SHP77 treated with DMSO at 0.1 percent for 48 hours (cell line): ENCODE measurements at places on chromosomes 2 and 18.
A peak's percentile ranks its signal among the peaks of the same experiment; 100 is the strongest.

GRCh38 chr2:101081375-101081907, 69.7 kb downstream of the TBC1D8 start:
- no peak for DNase-seq

GRCh38 chr2:72118386-72118785, 29.3 kb downstream of the CYP26B1 start:
- DNase-seq: no peak

GRCh38 chr18:34913837-34914661, 127.2 kb upstream of the MAPRE2 start:
- DNase-seq: no peak

- no peak for DNase-seq
Observed at GRCh38 chr2:64277101-64277849, 133.1 kb upstream of the PELI1 start.

GRCh38 chr2:192960945-192961344, 766.2 kb upstream of the TMEFF2 start:
- no peak for DNase-seq

GRCh38 chr2:31188131-31188530, 29.2 kb downstream of the CAPN14 start:
- no peak for DNase-seq

GRCh38 chr2:11411768-11412448, 54.1 kb downstream of the E2F6 start:
- peak; percentile 62 for DNase-seq

- no peak for DNase-seq
Observed at GRCh38 chr2:231306791-231307393, 88.6 kb upstream of the B3GNT7 start.

DNA sequence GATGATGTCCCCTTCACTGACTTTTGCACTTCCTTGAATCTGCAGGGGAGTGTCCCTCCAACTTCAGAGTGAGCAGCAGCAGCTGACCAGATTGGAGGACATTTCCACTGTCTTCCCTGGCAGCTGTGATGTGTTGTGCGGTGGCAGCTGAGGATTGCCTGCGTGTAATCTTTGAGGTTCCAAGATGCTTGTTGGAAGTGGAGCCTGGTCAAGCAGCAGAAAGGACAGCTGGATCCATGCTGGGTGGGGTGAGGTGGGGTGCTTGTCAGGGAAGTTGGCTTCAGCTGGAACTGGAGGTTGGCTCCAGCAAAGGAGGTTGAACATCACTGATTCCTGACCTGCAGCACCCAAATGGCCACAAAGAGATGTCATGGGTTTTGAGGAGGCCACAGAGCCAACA, 64.8 kb downstream of the ST3GAL5 start:
- no peak for DNase-seq
